NCI-H1694 treated with DMSO at 0.1 percent for 48 hours (cell line): ENCODE measurements at places on chromosomes 5 and 9.

DNA sequence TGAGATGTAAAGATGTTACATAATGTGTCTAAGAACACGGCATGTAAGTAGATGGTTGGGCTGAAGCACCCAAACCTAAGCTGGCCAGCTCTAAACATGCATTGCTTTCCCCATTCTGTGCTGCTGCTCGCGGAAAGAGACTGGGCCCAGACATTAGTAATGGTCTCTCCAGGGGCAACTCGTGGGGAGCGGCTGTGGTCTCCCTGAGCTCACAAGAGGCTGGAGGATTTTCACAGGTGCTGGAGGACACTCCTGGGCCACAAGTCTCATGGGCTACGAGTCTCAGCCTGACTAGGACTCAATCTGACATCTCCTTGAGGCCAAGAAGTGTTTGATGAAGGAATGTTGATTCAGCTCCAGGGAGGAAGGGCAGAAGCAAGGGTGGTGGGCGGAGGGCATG lies 92.7 kb upstream of the PTCH1 start:
- no peak for DNase-seq

- no peak for DNase-seq
These were observed 3.9 kb downstream of the TYRP1 start for GRCh38 chr9:12696931-12697622.

GRCh38 chr5:114053372-114053771 lies 308.5 kb upstream of the KCNN2 start:
- DNase-seq, result no peak

GRCh38 chr5:17157916-17158529 lies 59.4 kb upstream of the BASP1 start:
- no peak for DNase-seq

GRCh38 chr9:85024374-85024773 lies 354.8 kb downstream of the NTRK2 start:
- no peak for DNase-seq

DNA sequence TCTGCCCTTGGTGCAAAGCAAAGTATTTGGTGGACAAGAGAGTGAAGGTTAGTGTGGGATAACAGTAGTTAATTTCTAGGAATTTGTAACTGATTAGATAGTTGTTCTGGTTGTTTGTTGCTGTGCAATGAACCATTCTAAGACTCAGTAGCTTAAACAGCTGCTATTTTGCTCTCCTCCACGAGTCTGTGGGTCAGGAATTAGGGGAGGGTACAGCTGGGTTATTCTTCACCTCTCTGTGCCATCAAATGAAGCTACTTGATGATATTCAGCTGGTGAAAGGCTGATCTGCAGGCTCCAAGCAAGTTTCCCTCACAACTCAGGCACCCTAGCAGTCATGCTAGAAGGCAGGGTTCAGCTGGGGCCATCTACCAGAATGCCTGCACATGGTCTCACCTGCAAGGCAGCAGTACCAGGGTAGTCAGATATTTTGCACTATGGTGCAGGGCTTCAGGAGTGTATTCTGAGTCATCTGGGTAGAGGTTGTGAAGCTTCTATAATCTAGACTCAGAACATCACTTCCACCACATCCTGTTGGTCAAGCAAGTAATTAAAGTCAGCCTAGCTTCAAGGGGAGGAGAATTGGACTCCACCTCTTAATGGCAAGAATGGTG lies 159.5 kb upstream of the SLC28A3 start:
- no peak for DNase-seq

GRCh38 chr5:84306601-84307000 lies 78.1 kb downstream of the EDIL3 start:
- no peak for DNase-seq

- DNase-seq, result no peak
These were observed 42.1 kb upstream of the ZFAND5 start for GRCh38 chr9:72407114-72407513.

- no peak for DNase-seq
These were observed 47.6 kb downstream of the RGS3 start for GRCh38 chr9:113511047-113511521.

- DNase-seq, result no peak
These were observed 570.6 kb downstream of the PDE4D start for GRCh38 chr5:59322894-59323293.

GRCh38 chr5:152532714-152533113 lies 127.6 kb upstream of the NMUR2 start:
- DNase-seq, result peak; percentile 70

DNA sequence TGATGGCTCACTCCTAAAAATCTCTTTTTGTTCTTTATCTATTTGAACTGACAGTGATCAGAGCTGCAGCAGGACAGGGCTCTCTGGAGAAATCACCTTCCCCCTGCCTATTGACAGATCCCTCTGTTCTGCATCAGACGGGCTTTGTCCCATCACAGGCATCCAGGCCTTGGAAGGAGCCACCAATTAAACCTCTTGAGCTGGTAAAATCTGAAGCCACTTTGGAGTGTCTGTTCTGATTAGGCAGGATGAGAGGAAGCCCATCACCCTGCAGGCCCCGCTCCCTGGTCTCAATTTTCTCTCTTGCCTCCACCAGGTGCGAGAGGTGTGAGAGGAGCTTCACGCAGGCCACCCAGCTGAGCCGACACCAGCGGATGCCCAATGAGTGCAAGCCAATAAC lies 97.7 kb downstream of the PRDM6 start:
- DNase-seq, result no peak

DNA sequence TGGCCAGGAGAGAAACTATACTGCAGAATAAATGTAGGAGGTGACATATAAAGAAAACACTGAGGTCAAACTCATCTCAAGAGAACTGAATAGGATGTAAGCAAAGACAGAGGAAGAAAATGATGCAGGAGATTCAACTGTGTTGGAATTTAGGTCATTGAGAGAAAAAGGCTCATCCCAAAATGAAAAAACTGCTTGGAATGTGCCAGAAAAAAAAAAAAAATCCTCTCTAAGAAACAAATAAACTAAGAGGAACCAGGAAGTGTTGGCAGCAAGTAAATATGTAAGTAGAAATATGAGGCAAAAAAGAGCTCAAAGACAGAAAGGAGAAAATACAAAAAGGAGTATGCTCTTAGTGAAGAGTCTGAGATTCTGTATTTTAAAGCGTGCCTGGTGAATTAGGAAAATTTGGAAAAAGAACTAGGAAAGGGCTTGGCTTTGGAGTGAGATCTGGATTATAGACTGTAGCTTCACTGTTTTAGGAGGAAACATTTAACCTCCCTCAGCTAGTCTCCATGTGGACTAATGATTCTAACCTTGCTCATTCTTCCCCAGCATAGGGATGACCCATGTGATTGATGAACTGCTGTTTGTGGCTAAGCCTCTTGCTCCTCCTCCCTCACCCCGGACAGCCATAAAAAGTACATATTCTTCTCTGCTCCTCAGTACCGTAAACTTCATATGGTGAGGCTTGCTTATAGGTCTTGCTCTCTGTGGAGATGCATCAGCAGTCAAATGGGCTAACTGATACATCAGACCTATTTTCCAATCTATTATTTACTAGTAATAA lies 185.6 kb upstream of the POU5F2 start:
- no peak for DNase-seq

GRCh38 chr5:177404641-177405179 lies 4.2 kb upstream of the PFN3 start:
- peak; percentile 16 for DNase-seq

DNA sequence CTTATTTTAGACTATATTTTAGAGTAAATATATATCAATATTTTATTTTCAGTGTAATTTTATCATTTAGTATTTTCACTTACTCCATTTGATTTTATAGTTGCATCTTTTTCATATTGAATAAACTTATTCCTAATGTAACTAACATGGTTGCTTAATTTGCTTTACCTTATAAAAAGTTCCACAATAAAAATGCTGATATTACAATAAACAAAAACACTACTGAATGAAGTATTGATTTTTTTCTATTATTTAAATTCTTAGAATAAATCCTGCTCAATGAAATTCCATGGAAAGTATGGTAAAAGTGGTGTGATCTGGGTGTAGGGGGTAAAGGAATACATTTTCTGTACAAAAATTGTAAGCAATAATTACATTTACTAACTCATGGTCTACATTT lies 2074.9 kb upstream of the C9orf72 start:
- DNase-seq, result no peak

GRCh38 chr5:141951332-141951781 lies 6.6 kb downstream of the PCDH12 start:
- no peak for DNase-seq

GRCh38 chr5:31587546-31587945 lies 51.4 kb upstream of the PDZD2 start:
- DNase-seq, result no peak

GRCh38 chr5:57684299-57684702 lies 201.7 kb upstream of the ACTBL2 start:
- no peak for DNase-seq

DNA sequence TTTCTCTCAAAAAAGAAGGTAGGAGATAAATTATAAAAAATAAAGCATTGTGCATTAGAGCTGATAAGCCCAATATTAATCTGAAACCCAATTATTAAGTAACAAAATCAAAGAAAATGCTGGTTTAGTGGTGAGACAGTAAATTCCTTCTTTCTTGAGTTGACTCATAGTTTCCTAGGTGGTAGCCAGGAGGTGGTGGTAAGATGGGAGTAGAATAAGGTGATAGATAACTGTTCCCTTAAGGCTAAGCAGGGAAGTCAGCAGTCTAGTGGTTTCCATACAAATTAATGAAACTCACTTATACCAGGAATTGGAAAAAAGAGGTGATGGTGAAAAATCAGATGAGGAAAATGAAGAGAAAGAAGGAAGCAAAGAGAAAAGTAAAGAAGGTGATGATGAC lies 23.2 kb downstream of the LYSMD3 start:
- DNase-seq, result no peak

DNA sequence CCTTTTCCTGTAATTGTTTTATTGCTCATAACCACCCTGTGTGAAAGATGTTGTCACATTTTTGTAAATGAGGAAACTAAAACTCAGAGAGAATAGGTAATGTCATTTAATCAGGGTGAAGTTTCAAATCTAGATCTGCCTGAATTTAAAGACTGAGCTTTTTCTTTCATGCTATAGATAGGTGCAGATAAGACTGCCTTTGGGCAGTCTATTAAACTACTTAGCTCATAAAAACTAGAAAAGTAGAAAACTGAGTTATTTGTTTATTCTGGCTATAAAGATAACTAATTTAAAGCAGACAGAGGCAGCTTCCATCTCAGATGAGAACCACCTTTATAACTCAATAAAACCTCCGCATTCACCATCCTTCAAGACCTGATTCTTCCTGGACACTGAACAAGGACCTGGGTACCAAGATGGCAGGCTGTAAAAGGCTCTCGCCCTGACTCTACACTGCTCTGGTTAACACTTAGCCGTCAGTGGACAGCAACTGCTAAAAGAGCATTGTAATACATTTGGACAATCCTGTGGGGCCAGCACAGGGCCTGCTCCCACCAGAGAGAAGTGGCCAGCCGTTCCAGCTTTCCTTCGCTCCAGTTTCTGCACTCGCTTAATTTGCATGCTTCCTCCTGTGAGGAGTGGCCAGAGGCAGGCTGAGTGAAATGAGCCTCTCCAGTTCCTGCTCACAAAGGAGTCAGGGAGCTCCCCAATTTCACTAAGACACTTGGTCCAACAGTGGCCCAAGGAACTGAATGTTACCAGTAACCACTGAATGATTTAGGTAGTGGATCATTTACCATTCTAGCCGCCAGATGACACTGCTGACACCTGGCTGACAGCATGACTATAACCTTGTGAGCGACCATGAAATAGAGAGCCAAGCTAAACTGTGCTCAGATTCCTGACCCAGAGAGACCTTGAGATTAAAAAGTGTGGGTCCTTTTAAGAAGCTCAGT lies 566.4 kb downstream of the EFNA5 start:
- no peak for DNase-seq

- DNase-seq, result no peak
These were observed 57.4 kb downstream of the TSTD2 start for GRCh38 chr9:97575673-97576200.

DNA sequence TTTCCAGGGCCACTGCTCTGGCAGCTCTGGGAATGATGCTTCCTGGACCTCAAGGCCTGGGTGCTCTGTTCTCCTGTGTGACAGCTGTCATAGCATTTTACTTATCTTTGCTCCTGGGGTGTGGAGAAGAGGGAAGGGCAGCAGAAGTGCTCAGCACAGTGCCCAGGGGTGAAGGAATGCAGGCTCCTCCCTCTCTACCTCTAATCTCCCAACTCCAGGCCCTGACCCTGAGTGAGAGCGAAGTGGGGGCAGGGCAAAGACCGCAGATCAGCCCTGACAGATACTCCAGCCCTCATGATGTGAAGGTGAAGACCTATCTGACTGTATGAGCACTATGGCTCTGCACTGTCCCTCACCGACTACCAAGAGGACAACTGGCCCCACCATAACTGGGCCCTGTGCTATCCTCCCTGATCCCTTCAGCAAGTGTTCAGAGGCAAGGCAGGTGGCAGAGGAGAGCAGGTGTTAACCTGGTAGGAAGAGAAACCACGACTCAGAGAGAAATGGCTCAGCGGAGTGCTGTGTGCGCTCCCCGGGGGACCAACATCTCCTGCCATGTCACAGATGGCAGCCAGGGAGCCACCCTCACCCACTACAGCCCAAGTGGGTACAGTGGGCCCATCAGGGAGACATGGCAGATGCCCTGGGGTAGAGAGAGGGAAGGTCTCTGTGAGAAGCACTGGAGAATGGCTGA lies 16.8 kb downstream of the ACSL6 start:
- DNase-seq, result no peak

DNA sequence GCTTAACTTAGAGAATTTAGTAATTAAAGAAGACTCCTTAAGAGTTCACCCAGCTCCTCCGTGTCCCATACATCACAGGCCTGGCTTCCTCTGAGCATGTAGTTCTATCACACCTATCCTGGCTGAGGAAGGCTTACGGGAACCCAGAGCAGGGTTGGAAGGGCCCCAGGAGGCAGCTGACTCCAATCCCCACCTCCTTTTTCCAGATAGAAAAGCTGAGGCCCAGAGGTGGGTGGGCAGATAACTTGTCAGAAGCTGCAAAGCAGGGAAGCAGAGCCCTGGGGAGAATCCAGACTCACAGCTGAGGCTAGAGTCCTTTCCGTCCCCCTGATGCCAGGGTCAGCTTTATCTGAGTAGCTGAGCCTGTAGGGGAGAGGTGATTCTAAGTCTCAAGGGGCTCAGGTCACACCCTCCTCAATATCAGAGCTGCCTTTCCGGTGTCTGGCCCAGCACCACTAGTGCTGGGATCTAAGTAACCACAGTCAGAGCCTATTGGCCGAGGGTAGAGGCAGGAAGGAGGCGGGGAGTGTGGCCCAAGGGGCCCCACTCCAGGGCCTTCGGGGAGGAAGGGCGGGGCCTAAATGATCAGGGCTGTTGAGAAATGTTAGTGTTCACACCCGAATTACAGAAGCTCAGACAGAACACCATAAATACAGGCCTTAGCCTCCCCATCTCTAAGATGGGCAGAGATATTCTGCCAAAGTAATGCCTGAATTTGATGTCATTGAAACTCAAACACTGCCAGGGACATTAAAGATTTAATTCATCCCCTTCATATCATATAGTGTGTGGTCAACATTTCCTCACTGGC lies 9.9 kb downstream of the CCDC69 start:
- no peak for DNase-seq

- no peak for DNase-seq
These were observed 310.7 kb downstream of the ASTN2 start for GRCh38 chr9:117104206-117104605.
